ENCODE measurements at places on chromosomes 3 and 15.

DNA sequence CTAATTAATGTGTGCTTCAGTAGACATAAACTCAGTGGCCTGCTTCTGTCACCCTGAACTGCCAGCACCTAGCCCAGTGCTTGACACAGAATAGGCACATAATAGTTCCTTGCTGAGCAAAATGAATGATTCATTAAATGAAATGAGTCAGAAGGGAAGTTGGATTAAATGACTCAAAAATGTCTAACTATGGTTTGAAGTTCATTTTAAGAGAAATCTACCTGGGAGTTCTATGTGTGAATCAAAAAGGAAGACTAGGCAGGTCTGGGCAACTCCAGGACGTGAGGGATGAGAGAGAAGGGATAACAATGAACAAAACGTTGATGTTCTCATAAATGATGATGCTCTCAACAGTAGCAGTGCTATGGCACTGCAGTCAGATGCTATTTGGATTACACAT lies 175.0 kb downstream of the CFAP20DC start:
- peak; percentile 26 for DNase-seq

- DNase-seq = no peak
Observed at GRCh38 chr3:149572796-149573414, 84.9 kb downstream of the WWTR1 start.

GRCh38 chr3:56119575-56120349 lies 348.5 kb downstream of the ERC2 start:
- DNase-seq = no peak

GRCh38 chr3:132417695-132418411 lies 551 bp downstream of the DNAJC13 start:
- DNase-seq = peak; percentile 35

DNA sequence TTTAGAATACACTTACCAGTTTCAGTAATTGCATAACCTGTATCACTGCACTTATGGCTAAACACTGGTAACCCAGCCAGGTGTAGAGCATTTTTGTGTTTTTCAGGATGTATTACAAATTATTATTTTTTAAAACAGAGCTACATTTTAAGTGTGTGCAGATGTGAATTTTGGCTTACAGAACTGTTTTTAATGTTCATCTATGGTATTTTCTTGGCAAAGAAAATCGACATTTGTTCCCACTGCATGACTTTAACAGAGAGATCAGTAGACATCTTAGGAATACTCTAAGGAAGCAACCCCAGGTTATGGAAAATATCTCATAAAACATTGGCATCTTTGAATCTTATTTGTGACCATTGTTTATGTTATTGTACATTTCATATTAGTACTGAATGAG lies 73.3 kb downstream of the ATP13A4 start:
- DNase-seq = no peak

- DNase-seq = peak; percentile 49
Observed at GRCh38 chr3:170358042-170359010, 811 bp downstream of the SKIL start.

DNA sequence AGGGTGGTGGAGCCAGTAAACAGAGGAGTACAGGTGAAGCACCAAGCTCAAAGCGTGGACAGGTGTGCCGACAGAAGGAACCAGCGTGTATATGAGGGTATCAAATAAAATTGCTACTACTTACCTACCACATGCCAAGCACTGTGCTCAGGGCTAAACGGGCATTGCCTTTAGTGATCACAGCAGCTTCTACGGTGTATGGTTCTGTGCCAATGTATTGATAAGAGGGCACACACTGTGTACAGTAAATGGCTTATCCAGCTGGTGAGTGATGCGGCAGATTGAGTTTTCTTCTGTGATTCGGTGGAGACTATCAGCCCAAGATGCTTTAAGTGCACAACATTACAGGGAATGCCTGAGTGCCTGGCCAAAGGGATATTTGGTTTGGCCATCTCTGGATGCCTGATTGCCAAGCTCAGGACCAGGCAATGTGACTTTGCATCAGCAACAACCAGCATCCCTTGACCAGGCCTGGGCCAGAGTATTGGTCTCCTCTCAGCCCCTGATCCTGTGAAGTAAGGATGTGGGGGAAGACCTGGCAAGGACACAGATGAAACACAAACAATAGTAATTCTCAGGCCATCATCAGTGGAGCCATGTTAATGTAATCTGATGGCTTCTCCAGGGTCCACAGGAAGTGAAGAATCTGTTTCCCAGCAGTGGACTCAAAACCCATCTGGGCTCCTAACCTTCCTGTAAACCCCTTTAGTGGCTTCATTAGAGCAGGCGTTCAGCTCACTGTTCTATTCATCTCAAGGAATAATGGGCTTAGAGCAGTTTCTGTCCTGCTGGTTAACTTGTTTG lies 14.1 kb downstream of the STARD5 start:
- DNase-seq = no peak

DNA sequence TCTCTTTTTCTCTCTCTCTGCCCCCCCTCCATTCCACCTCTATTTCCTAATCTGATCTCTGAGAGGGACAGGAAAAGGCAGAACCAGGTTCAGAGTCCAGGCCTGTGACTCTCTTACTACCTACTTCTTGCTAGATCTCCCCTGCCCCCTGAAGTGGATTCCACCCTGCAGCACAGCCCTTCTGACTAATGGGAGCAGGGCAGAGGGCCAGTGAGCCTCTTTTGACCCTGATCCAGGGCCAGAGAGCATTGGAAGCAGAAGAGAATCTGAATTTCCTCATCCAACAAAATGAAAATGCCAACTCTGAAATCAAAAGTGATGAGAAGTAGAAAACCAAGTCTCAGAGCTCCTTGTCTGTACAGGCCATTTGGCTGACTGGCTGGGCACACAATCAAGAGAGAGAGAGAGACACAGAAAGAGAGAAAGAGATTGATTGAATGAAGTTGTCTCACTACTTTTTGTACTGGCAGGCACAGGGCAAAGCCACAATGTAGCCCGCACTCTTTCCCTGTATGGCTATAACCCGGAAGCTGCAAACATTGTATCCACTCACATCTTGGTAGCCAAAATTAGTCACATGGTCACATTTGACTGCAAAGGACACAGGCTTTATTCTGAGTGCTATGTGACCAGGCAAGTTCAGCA lies 31.6 kb upstream of the GLCE start:
- no peak for DNase-seq

DNA sequence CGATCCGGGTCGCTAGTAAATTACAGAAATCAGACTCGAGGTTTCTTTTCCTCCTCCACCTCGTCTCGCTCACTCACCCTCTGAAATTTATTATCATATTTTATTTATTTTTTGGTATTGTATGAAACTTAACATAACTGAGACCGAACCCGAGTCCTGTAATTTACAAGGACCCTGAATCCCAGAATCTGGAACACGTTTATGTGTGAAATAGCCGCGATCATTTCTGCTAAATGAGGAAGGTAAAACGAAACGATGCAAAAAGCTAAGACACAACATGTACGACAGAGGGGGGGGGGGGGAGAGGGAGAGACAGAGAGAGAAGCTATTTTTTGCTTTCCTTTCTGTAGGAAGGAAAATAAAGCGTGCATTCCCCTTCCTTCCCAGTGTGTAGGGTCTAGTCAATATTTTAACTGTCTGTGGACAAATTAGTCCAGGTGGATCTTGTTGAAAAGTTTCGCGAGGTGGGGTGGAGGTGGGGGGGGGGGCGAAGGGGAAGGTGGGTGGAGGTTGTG lies 1.6 kb downstream of the BBX start:
- peak; percentile 6 for DNase-seq

DNA sequence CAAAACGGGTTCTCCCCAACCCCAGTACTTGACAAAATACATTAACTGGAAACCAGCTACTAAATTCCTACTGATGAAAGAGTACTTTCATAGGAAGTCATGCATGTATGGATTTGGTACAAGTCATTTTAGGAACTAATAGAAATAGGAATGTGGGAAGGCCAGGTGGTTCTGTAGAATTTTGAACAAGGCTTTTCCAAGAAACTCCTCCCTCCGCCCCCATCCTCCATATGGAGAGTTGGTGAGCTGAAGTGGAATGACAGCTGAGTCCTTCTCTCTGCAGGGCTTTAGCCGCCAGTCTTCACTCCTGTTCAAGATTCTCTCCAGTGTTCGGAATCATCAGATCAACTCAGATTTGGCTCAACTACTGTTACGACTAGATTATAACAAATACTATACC lies 33.2 kb downstream of the TUBGCP4 start:
- no peak for DNase-seq

All from H54 (cell line).